ENCODE measurements at places on chromosomes 7 and 10.

GRCh38 chr7:84226759-84227158 lies 32.2 kb upstream of the SEMA3A start:
- no peak for DNase-seq

DNA sequence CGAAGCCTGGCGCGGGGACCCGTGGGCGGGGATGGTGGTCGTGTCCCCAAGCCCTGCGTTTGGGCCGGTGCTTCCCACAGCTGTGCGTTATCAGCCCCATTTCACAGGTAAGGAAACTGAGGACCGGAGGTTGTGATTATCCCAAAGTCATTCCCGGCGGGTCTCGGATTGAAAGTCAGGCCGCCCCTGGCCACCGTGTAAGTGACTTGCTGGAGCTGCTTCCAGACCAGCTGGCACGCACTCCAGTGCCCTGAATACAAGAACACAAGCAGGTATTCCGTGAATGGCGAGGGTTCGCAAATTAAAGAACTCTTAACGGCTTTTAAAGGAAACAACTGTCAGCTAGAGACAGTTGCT lies 675 bp upstream of the ATE1 start:
- no peak for DNase-seq

DNA sequence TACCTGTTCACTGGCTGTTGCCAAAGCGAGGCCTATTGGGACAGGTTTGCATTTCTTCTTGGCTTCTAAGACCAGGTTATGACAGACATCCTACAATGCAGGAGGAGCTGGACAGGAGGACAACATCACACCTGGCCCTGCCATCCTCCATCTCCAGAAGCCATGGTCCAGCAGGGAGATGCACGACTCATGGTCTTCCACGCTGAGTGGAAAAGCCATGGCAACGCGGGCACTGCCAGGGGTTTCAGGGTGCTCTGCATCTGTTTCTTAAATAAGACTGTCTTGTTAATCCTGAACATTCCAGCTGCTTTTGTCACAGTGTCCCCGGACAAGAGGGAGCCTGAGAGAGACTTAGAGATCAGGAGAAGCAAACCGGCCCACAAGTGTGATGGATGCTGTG lies 40.3 kb downstream of the CLRN3 start:
- DNase-seq: no peak

- no peak for DNase-seq
Observed at GRCh38 chr7:121187222-121187621, 141.6 kb upstream of the WNT16 start.

- DNase-seq: no peak
Observed at GRCh38 chr7:17307000-17307399, 8.5 kb downstream of the AHR start.

All from K562 (cell line).